Activated CD8-positive, alpha-beta T cell treated with anti-CD3 and anti-CD28 coated beads for 36 hours (primary cell): ENCODE measurements at places on chromosomes 12 and 14. TPM values are rescaled to one million over a fixed set of nuclear protein-coding genes. Genes with fewer than 3 reads are reported as not detected.

DNA sequence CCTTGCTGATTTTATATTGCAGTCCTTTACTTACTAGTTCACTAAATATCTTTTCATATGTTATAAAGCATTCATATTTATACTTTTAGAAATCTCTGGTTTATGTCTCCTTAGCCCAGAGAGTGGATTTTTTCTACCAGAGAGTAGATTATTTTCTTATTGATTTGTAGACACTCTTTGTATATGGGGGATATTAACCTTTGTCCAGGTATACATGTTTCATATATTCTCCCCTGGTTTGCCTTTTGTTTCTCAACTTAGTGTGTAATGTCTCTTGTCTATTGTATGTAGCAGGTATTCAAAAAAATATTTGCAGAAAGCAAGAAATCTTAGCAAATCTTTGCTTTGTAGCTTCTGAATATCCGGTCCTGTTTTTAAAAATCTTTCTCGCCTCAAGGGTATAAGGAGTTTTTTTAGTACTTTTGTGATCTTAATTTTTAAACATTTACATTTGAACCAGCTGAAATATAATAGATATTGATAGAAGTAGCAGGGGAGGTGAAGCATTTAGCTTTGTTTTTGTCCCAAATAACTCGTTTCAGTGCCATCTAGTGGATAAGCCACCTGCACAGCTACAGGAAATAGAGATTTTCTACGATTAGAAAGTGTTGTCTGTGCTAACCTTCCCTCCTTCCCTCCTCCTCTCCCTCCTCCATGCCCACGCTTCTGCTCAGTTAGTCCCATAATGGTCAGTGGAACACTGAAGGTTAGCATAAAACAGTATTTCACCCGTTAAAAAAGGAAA lies 97.0 kb downstream of the PHETA1 start:
- H3K4me1 ChIP-seq, result no peaks in the 10 kb centered on the region
- H3K36me3 ChIP-seq, result no peaks in the 10 kb centered on the region
- no peak overlapping the region for H3K4me3 ChIP-seq
- DNase-seq, result peak; percentile 6
- no peak overlapping the region for H3K27ac ChIP-seq

DNA sequence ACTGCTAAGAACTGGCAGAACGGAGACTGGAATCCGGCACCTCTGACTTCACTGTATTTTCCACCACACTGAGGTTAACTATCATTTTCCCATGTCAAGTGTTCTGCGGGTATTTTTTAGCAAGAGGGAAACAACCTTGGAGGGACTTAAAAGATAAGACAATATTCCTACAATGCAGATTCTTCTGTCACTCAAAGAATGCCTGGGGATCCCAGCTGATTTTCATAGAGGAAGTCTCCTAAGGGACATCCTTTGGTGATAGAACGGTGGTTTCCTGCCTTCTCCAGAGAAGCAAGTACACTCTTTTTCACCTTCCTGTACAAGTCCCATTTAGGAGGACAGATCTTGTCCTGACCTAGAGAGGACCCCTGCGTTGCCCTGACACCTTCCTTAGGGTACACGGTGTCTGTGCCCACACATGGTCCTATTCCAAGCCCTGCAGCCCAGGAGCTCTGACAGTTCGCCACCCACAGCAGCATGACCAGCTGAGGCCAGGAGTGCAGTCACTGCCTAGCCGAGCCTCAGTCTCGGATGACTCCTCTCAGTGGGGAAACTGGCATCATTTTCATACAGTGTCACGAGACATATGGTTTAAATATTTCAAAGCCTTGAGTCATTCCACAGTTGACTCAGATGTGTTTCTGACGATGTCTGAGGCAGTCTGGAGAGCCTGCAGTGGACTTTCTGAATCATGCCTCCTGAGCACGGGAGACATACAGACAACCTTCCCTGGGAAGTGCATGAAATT lies 181.3 kb upstream of the FKBP4 start:
- no peak overlapping the region for H3K4me3 ChIP-seq
- H3K36me3 ChIP-seq, result no peaks in the 10 kb centered on the region
- peak; percentile 51 for DNase-seq
- peaks cover 14% of the 10 kb centered on the region for H3K27me3 ChIP-seq
- H3K4me1 ChIP-seq, result peaks cover 6% of the 10 kb centered on the region
- H3K27ac ChIP-seq, result no peak overlapping the region

- no peak overlapping the region for H3K27ac ChIP-seq
- DNase-seq, result no peak
- H3K36me3 ChIP-seq, result no peaks in the 10 kb centered on the region
- no peaks in the 10 kb centered on the region for H3K27me3 ChIP-seq
Measured at GRCh38 chr14:61802010-61802568, 39.9 kb downstream of the SNAPC1 start.

- no peak for DNase-seq
- H3K36me3 ChIP-seq, result no peaks in the 10 kb centered on the region
- H3K27me3 ChIP-seq, result no peaks in the 10 kb centered on the region
- H3K4me1 ChIP-seq, result no peaks in the 10 kb centered on the region
Measured at GRCh38 chr14:99586054-99586760, 17.8 kb downstream of the CCDC85C start.

- H3K27me3 ChIP-seq, result no peaks in the 10 kb centered on the region
- H3K4me3 ChIP-seq, result peak overlapping the region; percentile 80
- no peaks in the 10 kb centered on the region for H3K36me3 ChIP-seq
- no peak overlapping the region for H3K27ac ChIP-seq
- H3K4me1 ChIP-seq, result peaks cover 6% of the 10 kb centered on the region
Measured at GRCh38 chr12:15910468-15910863, 666 bp upstream of the DERA start.

GRCh38 chr12:16608946-16609539 lies 3.1 kb upstream of the LMO3 start:
- H3K4me3 ChIP-seq, result no peak overlapping the region
- H3K27ac ChIP-seq, result no peak overlapping the region
- peaks cover 36% of the 10 kb centered on the region for H3K27me3 ChIP-seq
- H3K4me1 ChIP-seq, result no peaks in the 10 kb centered on the region
- no peak for DNase-seq

DNA sequence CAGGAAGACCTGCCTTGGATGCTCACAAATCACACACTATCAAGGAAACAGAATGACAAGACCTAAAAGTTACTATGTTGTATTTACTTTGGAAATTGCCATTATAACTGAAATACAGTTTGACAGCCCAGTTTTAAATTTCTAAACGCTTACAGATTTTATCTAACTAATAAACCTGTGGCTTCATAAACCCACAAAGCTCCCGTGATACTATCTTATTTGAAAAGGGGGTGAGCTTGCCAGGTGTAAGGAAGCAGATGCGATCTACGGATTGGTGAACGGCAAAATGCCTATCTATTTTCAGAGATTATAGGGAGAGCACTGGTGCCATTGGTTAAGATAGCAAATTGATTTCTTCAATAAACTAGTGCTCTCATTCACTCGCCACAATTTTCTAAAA lies 485.5 kb downstream of the BCAT1 start:
- no peak for DNase-seq
- H3K4me3 ChIP-seq, result no peak overlapping the region
- peaks cover 3% of the 10 kb centered on the region for H3K27me3 ChIP-seq
- no peaks in the 10 kb centered on the region for H3K4me1 ChIP-seq

The TAS2R30 gene
- total RNA-seq, result 1.4 TPM

The ANO4 gene
- not detected for total RNA-seq

The CLEC12A gene
- 0.47 TPM for total RNA-seq
